Cortex of kidney (tissue), 1 donor: ENCODE measurements at places on chromosomes 2 and 18.

DNA sequence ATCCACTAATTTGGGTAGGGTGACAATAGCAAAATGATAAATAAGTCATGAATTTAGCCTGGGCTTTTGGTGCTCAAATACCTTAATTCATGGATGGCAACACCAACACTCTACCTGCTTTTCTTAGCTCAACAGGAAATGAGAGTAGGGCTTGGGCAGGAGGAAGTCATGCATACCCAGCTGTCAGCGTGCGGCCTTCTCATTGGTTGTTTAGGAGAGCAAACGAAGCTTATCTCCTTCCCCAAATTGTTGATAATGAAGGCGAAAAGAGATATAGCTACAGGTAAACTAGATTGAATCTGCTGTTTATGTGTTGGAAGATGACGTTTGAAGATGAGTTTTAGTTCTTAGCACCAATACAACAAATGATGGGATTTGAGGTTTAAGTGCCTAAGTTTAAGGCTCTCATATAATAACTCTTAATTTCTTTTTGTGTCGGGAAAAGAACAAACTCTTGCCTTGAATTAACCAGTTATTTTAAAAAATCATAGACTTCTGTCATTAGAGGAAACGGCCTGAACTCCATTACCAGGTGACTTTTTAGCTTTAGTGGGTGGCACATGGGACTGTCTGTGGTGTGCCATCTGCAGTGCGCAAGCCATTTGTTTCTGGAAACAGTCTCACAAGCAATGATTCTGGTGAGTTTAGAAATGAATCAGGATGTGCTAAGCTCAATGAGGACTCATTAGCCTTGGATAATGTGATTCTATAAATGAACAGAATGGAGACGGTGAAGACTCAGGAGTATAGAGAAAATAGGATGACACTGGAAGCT is 19.8 kb downstream of the MAP4K4 start:
- DNase-seq, result no peak

DNA sequence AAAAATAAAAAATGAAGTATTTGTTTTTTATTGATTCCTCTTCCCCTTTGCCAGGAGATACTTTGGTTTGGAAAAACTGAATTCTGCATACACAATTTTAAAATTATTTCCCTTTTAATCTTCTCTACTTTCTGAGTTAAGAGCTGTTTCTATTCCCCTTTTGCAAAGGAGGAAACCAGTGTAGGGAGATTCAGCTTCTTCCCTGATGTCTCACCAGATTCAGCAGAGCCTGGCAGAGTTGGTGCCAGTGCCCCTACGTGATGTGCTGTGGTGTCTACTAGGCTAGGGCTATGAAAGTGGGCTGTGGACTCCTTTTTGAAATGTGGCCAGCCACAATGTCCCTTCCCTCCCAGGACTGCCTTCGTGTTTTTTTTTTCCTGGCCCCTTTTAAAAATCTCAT is 2.4 kb downstream of the RPE start:
- no peak for DNase-seq

DNA sequence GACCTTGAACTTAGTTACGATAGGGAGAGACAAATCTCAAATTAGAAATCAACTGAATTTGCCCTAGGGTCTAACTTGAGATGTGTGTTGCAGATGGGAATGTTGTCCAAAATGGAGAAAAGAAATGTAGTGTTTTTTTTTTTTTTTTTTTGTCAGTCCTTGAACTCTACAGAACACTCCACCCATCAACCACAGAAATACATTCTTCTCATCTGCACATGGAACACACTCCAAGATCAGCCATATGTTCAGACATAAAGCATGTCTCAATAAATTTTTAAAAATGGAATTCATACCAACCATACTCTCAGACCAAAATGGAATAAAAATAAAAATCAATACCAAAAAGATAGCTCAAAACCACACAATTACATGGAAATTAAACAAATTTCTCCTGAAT is 526.5 kb downstream of the FBXO15 start:
- no peak for DNase-seq

DNA sequence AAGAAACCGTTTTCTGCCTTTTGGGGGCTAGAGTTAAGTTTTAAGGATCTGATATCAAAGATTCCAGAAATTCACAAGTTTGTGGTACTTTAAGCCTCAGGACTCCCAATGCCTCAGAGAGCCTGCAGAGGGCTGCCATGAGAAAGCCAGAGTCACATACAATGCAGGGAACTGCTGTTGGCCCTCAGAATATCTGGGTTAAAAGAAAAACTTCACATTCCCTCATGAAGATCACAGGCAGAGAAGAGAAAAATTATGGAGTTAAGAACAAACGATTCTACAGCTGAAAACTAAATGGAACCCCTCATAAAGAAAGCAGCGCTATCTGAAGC is 39.5 kb downstream of the HDAC4 start:
- DNase-seq, result no peak

GRCh38 chr2:114495046-114495445 is 52.6 kb downstream of the DPP10 start:
- DNase-seq, result no peak

GRCh38 chr2:68857202-68857845 is 13.9 kb downstream of the BMP10 start:
- DNase-seq, result no peak

DNA sequence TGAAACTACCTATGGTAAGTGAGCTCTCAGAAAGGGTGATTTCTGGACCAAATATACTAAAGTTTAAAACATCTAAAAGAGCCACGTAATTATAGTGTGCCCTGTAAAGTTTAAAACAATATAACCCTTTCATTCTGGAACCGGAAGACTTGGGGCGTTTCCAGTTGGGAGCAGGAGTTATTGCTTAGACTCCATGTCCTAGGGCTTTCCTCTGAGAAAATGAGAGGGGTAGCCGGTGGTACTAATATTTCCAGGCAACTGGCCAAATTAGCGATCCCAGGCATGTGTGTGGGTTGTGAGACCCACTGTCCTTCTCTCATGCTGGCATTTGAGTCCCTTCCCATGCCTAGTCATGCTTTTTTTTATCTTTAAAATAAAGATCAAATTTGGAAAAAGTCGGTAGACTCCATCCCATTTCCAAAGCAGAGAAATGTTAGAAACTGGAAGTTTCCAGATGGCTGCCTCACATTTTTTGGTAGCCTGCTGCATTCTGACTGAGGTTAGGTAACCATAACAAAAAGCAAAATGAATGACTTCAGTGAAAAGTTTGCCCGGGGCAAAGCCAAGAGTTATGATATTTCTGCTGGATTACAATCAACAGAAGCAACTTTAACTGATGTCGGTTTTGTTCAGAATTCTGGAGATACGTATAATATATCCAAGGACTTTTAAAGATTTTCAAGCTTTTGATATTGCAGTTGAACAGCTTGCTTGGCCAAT is 227.4 kb downstream of the SS18 start:
- no peak for DNase-seq

GRCh38 chr2:158042245-158042644 is 59.4 kb upstream of the UPP2 start:
- DNase-seq, result no peak

DNA sequence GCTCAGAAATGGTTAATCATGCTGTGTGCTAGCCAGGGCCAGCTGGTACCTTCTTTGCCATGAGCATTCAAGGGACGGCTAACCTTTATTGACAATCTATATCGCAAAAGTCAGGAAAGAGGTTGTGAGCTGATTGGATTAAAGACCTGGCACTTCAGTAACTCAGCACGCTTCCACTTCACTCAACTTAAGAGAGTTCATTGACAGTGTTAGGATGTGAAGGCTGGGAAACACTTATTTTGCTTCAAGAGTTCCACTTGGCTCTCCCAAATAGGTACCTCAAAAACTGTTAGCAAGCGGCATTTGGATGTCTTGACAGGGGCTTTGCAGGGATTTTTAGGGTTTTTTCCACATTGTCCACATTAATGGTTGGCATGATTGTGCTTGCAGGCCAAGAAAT is 25.1 kb upstream of the TXNDC2 start:
- no peak for DNase-seq

DNA sequence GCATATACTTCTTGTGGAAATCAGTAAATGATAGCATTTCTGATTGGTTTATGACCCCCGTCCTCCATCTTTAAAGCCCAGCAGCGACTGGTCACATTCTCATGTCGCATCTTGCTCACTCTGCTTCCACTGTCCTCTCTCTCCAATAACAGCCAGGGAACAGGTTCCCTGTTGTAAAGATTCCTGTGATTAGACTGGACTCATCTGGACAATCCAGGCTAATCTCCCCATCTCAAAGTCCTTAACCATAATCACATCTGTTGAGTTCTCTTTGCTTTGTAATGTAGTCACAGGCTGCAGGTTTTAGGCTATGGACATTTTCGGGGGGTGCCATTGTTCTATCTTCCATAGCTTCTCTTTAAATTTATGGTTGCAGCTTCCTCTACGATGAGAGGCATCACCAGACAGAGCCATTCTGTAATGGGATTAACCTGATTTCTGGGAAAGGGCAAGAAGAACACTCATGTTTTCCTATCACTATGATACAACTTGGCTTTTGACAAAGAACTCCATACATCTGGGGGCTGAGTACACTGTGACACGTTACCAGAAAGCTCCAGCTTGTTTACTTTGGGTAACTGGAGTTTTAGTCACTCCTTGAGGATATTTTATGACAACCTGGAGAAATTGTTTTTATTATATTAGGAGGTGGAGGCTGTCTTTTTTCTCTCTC is 159.0 kb downstream of the NYAP2 start:
- DNase-seq, result no peak

- no peak for DNase-seq
Measured at GRCh38 chr18:2256577-2256976, 314.7 kb downstream of the METTL4 start.

DNA sequence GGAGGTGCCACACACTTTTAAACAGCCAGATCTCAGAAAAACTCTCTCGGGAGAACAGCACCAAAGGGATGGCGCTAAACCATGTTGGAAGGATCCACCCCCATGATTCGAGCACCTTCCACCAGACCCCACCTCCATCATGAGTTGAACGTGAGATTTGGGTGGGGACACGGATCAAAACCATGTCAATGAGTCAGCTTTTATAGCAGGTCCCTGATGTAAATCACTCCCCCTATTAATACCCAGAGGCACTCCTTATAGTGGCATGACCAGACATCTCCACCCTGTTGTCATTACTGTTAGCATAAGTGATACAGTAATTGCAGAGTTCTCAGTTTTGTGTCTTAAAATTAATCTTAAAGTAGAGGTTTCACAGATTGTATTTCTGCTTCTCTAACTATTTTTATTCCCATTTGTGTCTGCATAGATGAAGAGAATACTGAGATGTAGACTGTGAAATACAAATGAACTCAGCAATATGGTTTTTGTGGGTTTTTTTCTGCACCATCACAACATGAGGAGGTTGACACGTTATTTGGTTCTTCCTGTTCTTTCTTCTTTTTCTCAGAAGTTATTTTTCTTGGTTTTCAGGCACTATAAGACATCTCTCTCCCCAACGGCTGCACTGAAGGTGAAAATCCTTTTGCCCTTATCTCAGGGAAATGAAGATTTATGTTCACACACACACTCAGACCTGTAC is 218.2 kb downstream of the ARL4C start:
- DNase-seq, result no peak

DNA sequence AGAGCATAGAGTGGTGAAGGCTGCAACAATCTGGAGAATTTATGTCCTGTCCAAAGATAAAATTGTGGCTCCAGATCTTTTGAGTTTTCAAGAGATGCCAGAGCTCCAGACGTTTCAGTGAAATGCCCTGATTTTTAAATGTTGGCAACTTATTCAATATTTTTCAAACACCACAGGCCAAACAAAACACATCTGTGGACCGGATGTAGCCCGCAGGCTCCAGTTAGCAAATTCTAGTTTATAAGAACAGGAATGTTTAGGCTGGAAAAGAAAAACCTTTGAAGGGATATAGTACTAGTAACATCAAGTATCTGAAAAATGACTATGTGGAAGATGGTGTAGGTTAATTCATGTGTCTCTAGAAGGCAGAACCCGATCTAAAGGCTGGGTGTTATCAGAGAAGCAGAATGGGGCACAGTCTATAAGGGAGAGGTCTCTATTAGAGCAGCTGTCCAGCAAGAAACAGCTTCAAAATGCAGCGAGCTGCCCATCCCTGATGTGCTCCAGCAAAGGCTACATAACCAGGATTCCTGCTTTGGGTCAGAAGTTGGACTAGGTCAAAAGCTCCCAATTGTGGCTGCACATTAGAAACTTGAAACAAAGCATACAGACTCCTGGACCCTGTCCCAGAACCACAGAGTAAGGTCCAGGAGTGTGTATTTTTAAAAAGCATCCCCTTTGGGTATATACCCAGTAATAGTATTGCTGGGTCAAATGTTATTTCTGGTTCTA is 105.9 kb downstream of the ANKRD44 start:
- no peak for DNase-seq

DNA sequence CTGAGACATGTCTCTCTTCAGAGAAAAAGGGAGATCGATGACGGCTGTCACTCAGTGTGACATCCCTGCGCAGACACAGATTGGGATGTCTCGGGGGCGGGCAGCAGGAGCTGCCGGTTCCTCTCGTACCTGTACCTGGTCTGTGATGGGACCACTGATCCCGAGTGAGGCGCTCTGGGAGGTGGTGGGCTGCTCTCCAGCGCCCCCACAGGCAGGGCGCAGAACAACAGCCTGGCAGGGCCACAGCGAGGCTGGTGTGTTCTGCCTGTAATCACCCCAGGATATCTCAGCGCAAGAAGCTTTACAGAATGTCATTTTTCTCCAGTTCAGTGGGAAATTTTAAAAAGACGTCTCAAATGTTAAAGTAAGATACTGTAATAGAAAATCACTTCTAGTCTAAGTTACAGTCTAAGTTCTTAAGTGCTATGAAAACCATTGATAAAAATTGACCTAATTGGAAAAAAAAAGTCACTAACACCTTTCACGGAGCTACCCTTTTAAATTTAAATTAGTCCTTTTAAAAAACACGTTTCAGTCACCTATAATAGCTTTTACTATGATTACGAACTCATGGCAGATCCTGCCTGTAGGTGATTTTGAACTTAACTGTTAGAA is 189.8 kb downstream of the SNTG2 start:
- no peak for DNase-seq

DNA sequence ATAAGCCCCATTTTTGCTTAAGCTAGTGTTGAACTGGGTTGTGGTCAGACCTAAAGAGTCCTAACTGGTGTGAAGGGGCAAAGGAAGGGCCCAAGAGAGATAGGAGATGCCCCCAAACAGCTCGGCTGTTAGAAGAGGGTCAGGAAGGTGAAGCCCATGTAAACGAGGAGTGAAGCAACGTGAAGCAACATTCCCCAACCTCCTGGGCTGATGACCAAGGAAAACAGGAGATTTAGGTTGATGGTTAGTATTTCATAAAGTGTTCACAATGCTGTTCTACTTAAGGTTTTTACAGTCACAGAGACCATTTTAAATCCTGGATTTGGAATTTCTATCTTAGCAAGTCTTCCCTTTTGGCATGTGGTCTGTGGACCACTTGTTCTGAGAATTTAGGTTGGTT is 144.0 kb upstream of the SERPINE2 start:
- DNase-seq, result no peak

DNA sequence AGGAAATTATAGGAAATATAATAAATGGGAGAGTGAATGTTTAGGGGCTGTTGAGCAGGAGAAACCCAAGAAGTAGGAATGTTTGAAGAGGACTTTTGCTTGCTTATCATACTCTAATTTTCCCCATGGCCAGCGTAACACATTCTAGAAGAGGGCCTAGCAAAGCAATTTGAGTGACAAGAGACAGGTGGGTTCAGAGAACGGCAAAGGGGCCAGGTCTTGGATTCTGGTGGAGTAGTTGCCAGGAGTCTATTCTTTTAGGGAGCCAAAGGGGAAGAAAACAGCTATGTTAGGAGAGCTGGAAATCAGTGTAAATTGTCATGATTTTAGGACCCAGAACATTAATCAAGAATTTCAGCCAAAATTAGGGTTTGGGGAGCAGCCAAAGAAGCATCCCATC is 96.5 kb downstream of the COL5A2 start:
- no peak for DNase-seq
